ENCODE measurements at places on chromosomes 3 and 15. TPM values are rescaled to one million over a fixed set of nuclear protein-coding genes. Genes with fewer than 3 reads are reported as not detected.

DNA sequence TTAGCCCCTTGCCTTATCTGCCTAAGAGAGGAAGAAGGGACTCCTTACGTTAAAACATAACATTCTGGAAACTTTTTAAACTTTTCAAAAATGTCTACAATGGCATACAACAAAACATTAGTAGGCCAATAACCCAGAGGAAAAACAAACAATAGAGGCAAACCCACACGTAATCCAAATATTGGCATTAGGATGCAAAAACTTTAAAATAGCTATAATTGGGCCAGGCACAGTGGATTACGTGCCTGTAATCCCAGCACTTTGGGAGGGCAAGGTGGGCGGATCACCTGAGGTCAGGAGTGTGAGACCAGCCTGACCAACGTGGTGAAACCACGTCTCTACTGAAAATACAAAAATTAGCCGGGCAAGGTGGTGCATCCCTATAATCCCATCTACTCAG lies 134.9 kb downstream of the AQP9 start:
- DNase-seq, result no peak
- H3K4me1 ChIP-seq, result no peaks in the 10 kb centered on the region
- no peak overlapping the region for H3K4me3 ChIP-seq
- no peak overlapping the region for H3K27ac ChIP-seq

GRCh38 chr3:143429628-143430514 lies 310.3 kb downstream of the CHST2 start:
- H3K27ac ChIP-seq, result no peak overlapping the region
- 0 out of 2 replicates have a peak, but pooled peaks cover 13% of the 10 kb centered on the region for H3K4me1 ChIP-seq
- no peaks in the 10 kb centered on the region for H3K27me3 ChIP-seq
- H3K36me3 ChIP-seq, result no peaks in the 10 kb centered on the region

- H3K27me3 ChIP-seq, result peaks cover 4% of the 10 kb centered on the region
- no peak for DNase-seq
- no peak overlapping the region for H3K27ac ChIP-seq
- H3K36me3 ChIP-seq, result no peaks in the 10 kb centered on the region
- no peaks in the 10 kb centered on the region for H3K4me1 ChIP-seq
These were observed 5.9 kb downstream of the USP3 start for GRCh38 chr15:63509955-63510940.

DNA sequence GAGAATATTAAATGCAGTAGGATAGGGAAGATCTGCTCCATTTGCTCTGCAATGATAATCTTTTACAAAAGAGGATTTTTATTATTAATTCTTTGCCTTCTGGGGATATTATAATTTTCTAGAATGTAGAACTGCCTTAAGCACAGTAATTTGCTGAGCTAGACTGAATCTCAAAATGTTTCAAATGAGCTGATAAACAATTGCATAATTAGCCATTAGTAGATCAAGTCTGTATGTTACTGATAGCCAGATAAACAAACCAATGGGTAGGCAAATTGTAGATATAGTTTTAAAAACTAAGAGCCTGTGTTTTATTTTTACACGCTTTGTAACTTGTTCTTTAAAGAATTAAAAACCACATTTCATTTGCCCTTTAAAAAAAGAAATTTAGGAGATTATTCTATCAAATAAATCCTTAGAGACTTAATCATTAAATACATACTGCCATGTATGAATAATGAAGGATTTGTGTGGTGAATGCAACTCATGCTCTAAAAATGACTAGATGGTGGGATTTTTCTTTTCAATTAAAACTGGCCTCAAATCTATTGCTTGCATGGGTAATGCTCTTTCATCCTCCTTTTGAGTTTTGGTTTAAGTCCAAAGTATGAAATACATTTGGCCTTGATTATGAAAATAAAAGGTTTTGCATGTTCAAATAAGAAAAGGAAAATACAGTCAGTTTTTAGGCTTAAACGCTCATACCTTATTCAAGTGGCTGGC lies 32.6 kb upstream of the NANOGP8 start:
- no peaks in the 10 kb centered on the region for H3K4me1 ChIP-seq
- no peak for DNase-seq
- no peaks in the 10 kb centered on the region for H3K36me3 ChIP-seq
- H3K4me3 ChIP-seq, result no peak overlapping the region
- no peaks in the 10 kb centered on the region for H3K27me3 ChIP-seq
- H3K27ac ChIP-seq, result no peak overlapping the region

DNA sequence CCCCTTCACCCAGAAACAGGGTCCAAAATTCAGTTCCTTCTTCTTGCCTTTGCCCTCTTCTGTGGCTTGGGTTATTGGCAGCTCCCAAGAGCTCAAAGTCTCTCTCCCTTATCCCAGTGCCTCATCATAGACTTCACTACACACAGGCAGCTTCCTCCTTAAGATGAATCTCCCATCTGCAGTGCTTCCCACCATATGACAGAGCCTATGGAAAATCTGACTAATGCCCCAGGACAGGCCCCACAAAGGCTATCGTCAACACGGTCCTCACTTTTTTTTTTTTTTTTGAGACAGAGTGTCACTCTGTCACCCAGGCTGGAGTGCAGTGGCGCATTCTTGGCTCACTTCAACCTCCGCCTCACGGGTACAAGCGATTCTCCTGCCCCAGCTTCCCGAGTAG lies 194.1 kb downstream of the MEX3B start:
- H3K4me3 ChIP-seq, result no peak overlapping the region
- H3K4me1 ChIP-seq, result no peaks in the 10 kb centered on the region
- no peak for DNase-seq
- H3K36me3 ChIP-seq, result no peaks in the 10 kb centered on the region
- no peaks in the 10 kb centered on the region for H3K27me3 ChIP-seq

DNA sequence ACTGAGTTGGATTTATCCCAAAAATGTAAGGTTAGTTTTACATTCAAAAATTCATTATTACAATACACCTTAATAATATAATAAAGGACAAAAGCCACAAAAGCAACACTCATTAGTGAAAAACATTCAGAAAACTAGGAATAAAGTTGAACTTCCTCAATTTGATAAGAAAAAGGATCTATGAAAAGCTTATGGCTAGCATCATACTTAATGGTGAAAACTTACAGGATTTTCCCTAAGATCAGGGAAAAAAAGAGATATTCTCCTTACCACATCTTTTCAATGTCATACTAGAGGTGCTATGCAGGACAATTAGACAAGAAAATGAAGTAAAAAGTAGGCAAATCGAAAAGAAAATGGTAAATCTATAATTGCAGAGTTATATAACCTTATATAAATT lies 279.9 kb downstream of the CGGBP1 start:
- H3K4me1 ChIP-seq, result no peaks in the 10 kb centered on the region
- no peak overlapping the region for H3K27ac ChIP-seq
- DNase-seq, result no peak
- H3K27me3 ChIP-seq, result no peaks in the 10 kb centered on the region
- H3K36me3 ChIP-seq, result no peaks in the 10 kb centered on the region

- H3K36me3 ChIP-seq, result peaks cover 2% of the 10 kb centered on the region
- no peak overlapping the region for H3K4me3 ChIP-seq
- no peak for DNase-seq
- H3K27ac ChIP-seq, result no peak overlapping the region
- no peaks in the 10 kb centered on the region for H3K27me3 ChIP-seq
These were observed 36.5 kb downstream of the ITGB5 start for GRCh38 chr3:124850633-124851032.

DNA sequence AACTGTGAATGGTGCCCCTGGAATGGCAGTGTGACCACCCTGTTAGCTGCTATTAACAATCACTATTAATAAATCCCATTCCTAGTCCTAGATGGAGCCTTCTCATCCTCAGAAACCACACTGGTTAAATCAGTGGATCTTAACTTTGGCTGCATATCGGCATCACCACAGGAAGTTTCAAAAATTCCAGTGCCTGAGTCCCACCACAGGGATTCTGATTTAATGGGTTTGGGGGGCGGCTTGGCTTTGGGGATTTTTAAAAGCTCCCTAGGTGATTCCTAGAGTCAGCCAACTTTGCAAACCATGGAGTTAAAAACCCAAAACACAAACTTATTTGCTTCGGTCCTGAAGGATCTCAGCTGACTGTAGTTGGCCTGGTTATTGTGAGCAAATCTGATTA lies 3.1 kb downstream of the FAM107A start:
- H3K27ac ChIP-seq, result no peak overlapping the region
- no peaks in the 10 kb centered on the region for H3K36me3 ChIP-seq
- no peaks in the 10 kb centered on the region for H3K27me3 ChIP-seq
- no peaks in the 10 kb centered on the region for H3K4me1 ChIP-seq

GRCh38 chr15:63407612-63408011 lies 26.0 kb upstream of the CA12 start:
- H3K36me3 ChIP-seq, result no peaks in the 10 kb centered on the region
- DNase-seq, result no peak
- no peak overlapping the region for H3K27ac ChIP-seq
- no peaks in the 10 kb centered on the region for H3K27me3 ChIP-seq
- H3K4me3 ChIP-seq, result no peak overlapping the region

GRCh38 chr3:141625506-141625905 lies 112.6 kb upstream of the RNF7 start:
- no peaks in the 10 kb centered on the region for H3K27me3 ChIP-seq
- no peak overlapping the region for H3K4me3 ChIP-seq
- H3K36me3 ChIP-seq, result no peaks in the 10 kb centered on the region
- no peaks in the 10 kb centered on the region for H3K4me1 ChIP-seq
- no peak for DNase-seq

GRCh38 chr15:80155001-80155377 lies 2.2 kb downstream of the FAH start:
- H3K27me3 ChIP-seq, result no peaks in the 10 kb centered on the region
- H3K4me1 ChIP-seq, result peaks cover 5% of the 10 kb centered on the region
- no peaks in the 10 kb centered on the region for H3K36me3 ChIP-seq
- DNase-seq, result no peak
- H3K4me3 ChIP-seq, result no peak overlapping the region
- H3K27ac ChIP-seq, result no peak overlapping the region

The GOLGA6L9 gene
- polyA plus RNA-seq, result 2.6 TPM

Measured in H1 (cell line).